ENCODE measurements at places on chromosomes 7 and 10.

- no peak for DNase-seq
Measured at GRCh38 chr10:96374639-96374984, 15.8 kb upstream of the OPALIN start.

DNA sequence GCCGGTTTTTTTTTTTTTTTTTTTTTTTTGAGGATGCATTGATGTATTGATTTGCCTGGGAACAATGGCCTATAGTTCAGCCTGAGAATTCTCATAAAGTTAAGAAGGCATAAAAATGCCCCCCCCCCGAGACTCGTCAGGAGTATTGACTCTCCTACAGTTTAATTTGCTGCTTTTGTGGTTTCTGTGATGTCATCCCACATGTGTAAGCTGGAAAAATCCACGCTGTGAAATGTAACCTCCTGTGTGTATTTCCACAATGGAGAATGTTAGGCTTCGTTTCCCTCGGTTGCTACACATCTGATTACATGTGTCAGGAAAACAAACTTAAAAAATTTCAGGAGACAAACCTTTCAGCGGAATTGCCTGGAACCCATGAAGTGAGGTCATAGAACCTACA, 117.9 kb downstream of the FANK1 start:
- DNase-seq, result no peak

DNA sequence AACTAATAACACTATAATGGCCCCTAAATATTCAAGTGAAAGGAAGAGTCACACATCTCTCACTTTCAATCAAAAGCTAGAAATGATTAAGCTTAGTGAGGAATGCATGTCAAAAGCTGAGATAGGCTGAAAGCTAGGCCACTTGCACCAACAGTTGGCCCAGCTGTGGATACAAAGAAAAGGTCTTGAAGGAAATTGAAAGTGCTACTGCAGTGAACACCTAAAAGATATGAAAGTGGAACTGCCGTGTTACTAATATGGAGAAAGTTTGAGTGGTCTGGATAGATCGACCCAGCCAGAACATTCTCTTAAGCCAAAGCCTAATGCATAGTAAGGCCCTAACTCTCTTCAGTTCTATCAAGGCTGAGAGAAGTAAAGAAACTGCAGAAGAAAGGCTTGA, 12.1 kb upstream of the SNX13 start:
- DNase-seq, result peak; percentile 47

DNA sequence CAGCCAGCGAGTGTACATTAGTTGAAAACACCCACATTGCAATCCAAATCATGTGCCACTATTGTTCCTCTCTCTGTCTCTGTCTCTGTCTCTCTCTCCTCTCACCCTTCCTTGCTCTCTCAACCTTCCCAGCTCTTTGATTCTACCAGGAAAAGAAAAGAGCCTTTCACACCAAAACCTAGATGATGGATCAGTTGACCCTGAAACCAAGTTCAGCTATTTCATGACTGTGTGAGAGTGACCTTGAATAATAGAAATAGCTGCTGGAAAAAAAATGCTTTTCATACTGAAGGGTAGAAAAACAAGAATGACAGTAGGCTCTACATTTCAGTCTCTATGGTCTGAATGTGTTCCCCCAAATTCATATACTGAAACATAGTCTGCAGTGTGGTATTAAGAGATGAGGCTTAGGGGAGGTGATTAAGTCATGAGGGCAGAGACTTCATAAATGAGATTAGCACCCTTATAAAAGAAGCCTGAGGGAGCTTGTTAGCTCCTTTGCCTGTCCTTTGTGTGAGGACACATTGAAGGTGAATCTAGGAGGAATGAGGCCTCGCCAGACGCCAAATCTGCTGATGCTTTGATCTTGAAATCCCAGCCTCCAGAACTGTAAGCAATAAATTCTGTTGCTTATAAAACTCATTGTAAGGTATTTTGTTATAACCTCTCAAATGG, 65.2 kb downstream of the LYZL1 start:
- DNase-seq, result no peak

DNA sequence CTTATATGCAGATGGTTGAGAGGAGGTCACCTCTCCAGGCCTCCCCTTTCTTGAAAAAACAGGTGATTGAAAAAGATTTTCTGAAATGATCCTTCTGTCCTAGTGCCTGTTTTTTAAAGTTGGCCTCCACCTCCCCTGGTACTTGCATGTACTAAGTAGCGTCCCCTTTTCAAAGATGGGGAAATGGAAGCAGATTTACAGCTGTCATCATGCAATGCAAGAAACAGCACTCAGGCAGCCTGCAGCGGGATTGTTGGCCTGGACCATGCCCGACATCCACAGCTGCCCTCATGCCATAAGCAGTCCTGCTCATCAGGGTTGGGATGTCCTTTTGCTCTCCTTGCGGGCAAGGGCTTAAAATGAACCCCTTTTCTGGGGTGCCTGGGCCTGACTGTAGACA, 127.2 kb upstream of the MGMT start:
- DNase-seq, result no peak

DNA sequence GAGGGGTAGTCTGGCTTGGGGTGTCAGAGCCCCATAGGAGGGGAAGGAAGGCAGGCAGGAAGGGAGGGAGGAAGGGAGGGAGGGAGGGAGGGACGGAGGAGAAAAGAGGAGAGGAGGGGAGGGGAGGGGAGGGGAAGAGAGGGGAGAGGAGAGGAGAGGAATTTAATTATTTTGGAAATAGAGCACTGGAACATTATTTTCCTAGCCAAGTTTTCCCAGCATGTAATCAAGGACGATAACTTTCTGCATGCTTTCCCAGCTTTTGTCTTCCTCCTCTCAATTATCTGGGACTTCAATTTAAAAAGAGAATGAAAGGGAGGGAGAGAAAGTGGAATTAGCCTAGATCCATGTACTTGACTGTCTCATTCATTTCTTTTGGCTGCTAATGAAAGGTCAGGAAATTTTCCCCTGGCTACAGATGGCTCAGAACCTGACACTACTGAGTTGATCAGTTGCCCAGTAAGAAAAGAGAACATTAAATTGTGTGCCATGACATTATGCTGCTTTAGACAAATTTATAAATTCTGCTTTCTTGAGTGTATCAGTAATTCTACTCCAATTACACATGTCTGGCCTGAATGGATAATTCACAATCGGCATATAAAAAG, 148.8 kb downstream of the LRRC4 start:
- DNase-seq, result no peak

- no peak for DNase-seq
Measured at GRCh38 chr10:26046073-26046700, 112.2 kb downstream of the MYO3A start.

- DNase-seq, result no peak
Measured at GRCh38 chr7:92799446-92800211, 36.7 kb downstream of the CDK6 start.

DNA sequence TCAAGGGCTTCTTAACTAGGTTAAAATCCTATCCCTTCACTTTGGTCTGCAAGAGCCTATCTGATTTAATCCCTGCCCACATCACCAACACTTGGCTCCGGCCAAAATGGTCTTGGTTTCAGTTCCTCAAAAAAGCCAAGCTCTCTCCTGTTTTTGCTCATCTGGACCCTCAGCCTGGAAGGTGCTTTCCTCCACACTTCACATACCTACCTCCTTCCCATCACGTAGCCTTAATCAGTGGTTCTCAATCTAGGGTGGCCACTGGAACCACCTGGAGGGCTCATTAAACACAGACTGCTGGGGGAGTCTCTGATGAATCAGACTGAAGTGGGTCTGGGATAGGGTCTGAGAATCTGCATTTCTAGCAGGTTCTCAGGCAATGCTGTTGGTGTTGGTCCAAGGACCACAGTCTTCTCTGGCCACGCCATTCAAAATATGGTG, 227.0 kb upstream of the AOAH start:
- no peak for DNase-seq

- no peak for DNase-seq
Measured at GRCh38 chr7:31487071-31487470, 26.8 kb upstream of the ITPRID1 start.

- no peak for DNase-seq
Measured at GRCh38 chr7:5387711-5388245, 35.9 kb downstream of the TNRC18 start.

DNA sequence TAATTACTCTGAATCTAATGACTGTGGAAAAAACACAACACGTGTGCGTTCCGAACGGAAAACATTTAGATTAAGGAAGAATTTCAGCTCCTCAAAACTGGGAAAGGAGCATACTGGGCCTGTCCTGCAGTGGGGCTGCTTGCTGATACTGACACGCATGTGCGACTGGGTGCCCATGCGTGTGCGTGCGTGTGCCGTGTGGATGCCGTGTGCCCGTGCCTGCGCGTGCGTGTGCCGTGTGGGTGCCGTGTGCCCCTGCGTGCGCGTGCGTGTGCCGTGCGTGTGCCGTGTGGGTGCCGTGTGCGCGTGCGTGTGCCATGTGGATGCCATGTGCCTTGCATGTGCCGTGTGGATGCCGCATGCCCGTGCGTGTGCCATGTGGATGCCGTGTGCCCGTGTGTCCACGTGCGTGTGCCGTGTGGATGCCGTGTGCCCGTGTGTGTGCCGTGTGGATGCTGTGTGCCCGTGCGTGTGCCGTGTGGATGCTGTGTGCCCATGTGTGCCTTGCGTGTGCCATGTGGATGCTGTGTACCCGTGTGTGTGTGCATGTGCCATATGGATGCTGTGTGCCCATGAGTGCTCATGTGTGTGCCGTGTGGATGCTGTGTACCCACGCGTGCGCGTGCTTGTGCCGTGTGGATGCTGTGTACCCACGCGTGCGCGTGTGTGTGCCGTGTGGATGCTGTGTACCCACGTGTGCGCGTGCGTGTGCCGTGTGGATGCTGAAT, 28.2 kb downstream of the PWWP2B start:
- no peak for DNase-seq

- DNase-seq, result no peak
Measured at GRCh38 chr7:130789436-130789835, 55.4 kb upstream of the KLF14 start.

DNA sequence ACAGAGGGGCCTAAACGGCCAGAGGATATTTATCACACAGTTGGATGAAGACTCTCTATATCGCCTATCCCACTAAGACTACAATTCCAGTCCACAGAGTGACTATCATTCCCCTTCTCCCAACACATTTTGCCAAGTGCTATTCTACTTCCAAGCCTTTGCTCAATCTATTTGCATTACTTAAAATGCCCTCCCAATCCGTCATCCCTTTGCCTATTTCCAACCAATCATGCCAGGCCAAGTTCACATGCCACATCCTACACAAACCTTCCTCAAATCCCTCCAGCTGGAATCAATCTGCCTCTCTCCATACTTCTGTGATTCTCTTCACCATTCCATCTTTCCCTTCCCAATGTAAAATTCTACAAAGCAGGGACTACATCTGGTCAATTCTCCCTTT, 38.2 kb downstream of the SMURF1 start:
- no peak for DNase-seq
